Spinal cord (tissue), 10 donors: ENCODE measurements at places on chromosomes 6 and 20.

DNA sequence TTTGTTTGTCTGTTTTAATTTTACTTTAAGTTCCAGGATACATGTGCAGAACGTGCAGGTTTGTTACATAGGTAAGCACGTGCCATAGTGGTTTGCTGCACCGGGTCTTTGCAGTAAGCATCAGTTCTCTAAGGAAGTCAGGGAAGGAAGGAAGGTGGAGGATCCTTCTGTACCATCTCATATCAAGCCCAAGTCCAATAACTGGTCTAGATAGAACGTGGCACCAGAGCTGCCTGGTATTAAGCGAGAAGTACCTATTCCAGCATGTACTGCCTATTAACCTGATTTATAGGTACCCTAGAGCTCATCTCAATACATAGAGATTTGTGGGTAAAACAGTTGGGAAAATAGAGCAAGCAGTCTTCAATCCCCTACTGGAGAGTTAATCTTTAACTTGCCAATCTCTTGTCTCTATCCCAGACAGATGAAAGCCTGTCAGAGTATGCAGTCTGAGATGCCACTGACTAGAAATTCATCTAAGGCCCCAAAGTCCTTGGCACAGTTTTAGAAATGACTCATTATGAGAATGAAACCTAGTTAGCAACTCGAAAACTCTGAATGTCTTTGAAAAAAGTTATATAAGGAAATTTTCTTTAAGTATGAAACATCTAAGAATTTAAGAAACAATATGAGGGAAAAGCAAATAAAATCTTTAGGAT lies 144.9 kb downstream of the TFAP2A start:
- DNase-seq, result no peak

DNA sequence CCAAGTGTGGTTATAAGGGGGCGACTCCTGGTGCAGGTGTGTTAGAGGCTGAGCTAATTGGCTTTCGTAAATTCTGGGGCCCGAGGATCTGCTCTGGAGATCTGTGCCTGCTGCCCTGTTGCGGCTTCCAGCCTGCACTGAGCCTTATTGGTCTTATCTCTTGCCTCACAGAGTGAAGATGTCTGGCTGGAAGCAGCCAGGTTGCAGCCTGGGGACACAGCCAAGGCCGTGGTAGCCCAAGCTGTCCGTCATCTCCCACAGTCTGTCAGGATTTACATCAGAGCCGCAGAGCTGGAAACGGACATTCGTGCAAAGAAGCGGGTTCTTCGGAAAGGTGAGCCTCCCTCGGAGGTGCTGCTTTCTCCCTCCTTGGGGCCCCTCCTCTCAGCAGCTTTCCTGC lies 20.0 kb downstream of the PRPF6 start:
- no peak for DNase-seq

- DNase-seq, result no peak
Measured at GRCh38 chr6:30490026-30490876, 942 bp downstream of the HLA-E start.

GRCh38 chr6:25958700-25959162 lies 3.9 kb upstream of the TRIM38 start:
- DNase-seq, result no peak

DNA sequence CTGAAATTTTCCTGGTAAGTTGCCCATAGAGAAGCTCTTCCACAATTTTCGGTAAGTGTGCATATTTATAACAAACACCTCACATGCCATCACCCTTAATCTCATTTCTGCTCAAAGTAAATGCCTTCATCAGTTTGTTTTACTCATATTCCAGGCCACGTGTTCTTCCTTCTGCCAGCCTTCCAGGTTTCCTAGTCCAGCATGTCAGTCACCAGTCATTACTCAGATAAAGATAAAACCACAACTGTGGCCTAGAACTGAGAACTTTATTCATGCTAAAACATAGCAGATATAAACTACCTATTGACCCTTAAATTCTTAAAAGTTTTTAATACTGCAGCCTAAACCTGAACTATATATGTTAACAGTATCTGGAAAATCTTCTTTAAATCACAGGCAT lies 149.5 kb upstream of the SLC22A16 start:
- DNase-seq, result no peak

GRCh38 chr6:82033631-82034211 lies 213.8 kb downstream of the IBTK start:
- no peak for DNase-seq

GRCh38 chr6:84769306-84769705 lies 4.9 kb upstream of the TBX18 start:
- DNase-seq, result no peak

GRCh38 chr6:123895346-123895745 lies 91.7 kb downstream of the NKAIN2 start:
- no peak for DNase-seq

DNA sequence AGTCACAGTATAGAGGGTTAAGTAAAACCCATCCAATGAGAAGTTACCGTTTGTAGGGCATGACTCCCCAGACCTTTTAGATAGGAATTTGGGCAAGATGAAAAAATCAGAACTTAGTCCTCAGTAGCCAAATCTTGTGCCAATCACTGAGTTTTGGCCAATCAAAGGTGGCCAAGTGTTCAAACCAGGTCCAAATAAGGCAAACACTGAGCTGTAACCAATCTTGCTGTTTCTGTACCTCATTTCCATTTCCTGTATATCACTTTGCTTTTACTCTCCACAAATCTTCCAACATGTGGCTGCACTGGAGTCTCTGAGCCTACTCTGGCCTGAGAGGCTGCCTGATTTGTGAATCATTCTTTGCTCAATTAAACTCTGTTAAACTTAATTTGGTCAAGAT lies 81.8 kb upstream of the GPR6 start:
- no peak for DNase-seq

- peak; percentile 62 for DNase-seq
Measured at GRCh38 chr6:83514866-83515466, 2.6 kb downstream of the PRSS35 start.

GRCh38 chr6:51339728-51340127 lies 521.1 kb downstream of the TFAP2B start:
- DNase-seq, result no peak
